ENCODE measurements at places on chromosomes 7 and 10.

- DNase-seq: no peak
These were observed 64.4 kb upstream of the ARID5B start for GRCh38 chr10:61836888-61837754.

- no peak for DNase-seq
These were observed 96.9 kb downstream of the XRCC2 start for GRCh38 chr7:152579070-152579469.

DNA sequence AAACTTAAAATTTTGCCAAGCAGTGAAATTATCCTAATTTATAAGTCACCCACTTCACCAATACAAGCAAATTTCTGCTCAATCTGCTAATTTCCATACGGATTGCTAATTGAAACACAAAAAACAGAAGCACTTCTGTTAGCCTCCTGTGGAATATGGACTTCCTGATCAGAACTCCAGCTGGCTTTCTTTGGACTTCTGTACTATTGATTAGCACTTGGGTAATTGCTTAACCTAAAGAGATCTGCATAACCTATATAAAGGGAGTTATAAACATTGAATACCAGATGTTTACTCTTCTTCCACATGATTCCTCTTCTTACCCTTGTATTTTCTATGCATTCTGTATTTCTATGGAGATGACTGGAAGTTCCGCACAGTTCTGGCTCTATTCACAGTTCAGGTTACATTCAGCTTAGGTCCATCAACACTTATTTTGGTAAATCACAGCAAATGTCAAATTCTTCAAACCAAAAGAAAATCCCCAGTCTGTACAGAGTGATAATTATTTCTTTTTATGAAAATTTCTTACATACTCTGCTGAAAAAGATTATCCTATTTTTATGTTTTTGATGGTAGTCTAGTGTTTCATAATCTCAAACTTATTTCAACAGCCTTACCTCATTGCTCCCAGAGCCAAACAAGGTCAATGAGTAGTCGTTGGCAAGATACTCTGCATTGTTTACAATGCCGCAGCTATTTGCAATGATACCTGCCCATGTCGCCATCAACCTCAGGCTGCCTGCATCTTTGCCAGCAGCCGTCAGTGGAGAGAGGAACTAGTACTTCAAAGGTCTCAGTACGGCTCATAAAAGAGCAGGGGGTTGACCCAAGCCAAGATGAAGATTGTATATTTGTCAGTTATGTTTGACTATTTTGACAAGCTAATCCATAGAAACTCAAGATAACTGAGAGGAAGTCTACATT, 225.6 kb downstream of the AHR start:
- no peak for DNase-seq

DNA sequence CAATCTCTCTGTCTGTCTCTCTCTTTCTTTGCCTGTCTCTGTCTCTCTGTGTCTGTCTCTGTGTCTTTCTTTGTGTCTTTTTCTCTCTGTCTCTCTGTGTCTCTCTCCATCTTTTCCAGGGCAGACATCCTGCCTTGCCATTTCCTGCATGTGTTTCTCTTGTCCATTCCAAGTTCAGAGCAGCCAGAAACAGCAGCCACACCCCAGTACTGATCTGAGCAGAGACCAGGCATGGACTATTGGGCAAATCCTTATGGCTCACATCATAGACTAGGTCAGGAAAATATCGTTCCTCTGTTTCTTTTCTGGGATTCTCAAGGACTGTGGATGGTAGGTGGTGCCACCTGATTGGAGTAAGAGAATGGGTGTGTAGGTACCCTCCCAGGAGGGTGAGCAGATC, 95.8 kb downstream of the RAMP3 start:
- DNase-seq: no peak

- no peak for DNase-seq
These were observed 301.6 kb downstream of the SNX13 start for GRCh38 chr7:17638727-17639126.

DNA sequence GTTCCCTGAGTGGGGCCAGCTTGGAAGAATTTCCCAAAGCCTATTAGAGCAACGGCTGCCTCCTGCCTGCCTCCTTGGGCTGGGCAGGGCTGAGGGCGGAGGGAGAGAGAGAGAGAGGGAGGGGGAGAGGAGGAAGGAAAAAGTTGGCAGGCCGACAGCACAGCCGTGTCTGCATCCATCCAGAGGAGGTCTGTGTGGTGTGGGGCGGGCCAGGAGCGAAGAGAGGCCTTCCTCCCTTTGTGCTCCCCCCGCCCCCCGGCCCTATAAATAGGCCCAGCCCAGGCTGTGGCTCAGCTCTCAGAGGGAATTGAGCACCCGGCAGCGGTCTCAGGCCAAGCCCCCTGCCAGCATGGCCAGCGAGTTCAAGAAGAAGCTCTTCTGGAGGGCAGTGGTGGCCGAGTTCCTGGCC, at the start of gene AQP1:
Gene AQP1, plus strand, starts transcription at position 293 of the 409 bp plus-strand sequence. Its CDS starts 57 bp downstream, at position 350.
- no peak for DNase-seq

DNA sequence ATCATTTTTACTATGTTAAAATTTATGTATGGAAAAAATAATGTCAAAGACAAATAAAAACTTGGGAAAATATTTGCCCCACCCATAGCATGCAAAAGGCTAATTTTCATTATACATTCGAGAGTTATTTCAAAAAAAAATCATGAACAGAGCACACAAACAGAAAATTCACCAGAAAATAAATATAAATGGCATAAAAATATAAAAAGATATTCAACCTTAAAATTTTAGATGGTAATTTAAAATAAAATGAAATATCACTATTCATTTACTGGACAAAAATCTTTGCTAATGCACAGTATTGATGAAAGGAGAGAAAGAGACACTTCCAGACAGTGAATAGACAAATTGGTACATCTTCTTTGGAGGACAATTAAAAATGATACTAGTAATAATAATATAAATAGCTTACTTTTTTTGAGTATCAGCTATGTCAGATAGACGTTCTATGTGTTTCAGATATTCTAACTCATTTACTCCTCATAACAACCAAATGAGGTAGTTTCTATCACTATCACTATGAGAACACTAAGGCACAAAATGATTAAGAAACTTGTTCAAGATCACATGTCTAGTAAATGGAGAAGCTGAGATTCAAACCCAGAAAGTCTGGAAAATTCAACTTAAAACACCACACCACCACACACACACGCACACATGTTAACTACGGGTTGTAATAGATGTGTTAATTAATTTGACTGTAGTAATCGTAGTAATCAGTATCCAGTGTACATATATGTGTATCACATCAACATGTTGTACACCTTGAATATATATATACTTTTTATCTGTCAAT, 63.0 kb downstream of the CCDC71L start:
- no peak for DNase-seq

- DNase-seq: no peak
These were observed 78.8 kb downstream of the INPP5A start for GRCh38 chr10:132616170-132616995.

DNA sequence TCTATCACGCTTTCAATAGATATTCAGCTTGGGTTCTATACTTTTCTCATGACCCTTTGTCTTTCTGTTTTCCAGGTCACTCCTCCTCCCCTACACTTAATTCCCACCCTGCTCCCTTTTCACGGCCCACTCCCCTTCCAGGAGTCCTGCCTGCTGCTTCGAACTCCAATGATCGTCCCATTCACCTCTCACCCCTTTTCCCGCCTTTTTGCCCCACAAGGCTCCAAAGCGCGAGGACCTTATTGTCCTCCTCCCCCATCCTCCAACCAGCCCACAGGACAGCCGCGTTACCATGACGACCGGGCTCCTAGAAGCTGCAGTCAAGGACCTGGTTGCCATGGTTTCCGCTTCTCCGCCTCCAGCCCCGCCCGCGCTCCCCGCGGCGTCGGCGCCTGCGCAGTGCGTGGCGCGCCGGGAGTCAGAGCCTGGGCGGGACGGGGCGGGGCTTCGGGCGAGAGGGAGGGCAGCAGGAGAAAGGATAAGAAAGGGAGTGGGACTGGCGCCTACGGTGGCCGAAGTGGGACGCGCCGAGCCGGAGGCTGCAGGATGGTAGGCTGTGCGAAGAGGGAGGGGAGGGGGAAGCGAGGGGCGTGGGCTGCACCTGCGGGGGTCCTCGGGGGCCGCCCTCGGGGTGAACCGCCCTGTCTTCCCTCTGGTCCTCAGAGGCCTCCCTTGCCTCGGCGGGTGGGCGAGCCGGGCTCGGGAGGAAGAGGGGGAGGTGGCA, at the start of gene AP1S1:
Gene AP1S1, plus strand, starts transcription at position 508 of the 724 bp plus-strand sequence. Its CDS starts 39 bp downstream, at position 547.
- DNase-seq: peak; percentile 93

GRCh38 chr7:70763961-70764691, 367.8 kb upstream of the GALNT17 start:
- DNase-seq: no peak

GRCh38 chr10:6956562-6956961, 376.5 kb upstream of the PRKCQ start:
- DNase-seq: no peak

DNA sequence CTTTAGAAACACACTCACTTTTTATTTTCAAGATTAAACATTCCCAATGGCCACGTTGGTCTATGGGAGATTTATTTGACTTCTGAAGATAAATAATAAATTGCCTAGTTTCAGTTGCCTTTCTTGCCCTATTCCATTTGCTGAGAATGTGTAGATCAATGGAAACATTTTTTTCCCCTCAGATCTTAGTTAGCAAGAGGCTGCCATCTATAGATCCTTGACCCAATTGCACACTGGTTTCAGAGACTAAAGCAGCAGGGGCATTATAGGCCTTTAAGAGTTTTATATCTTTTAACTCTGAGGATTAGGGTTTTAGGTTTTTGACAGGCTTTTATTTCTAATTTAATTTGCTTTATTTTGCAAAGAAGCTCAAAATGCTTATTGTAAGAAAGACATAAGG, 163.2 kb upstream of the GPR26 start:
- DNase-seq: no peak

DNA sequence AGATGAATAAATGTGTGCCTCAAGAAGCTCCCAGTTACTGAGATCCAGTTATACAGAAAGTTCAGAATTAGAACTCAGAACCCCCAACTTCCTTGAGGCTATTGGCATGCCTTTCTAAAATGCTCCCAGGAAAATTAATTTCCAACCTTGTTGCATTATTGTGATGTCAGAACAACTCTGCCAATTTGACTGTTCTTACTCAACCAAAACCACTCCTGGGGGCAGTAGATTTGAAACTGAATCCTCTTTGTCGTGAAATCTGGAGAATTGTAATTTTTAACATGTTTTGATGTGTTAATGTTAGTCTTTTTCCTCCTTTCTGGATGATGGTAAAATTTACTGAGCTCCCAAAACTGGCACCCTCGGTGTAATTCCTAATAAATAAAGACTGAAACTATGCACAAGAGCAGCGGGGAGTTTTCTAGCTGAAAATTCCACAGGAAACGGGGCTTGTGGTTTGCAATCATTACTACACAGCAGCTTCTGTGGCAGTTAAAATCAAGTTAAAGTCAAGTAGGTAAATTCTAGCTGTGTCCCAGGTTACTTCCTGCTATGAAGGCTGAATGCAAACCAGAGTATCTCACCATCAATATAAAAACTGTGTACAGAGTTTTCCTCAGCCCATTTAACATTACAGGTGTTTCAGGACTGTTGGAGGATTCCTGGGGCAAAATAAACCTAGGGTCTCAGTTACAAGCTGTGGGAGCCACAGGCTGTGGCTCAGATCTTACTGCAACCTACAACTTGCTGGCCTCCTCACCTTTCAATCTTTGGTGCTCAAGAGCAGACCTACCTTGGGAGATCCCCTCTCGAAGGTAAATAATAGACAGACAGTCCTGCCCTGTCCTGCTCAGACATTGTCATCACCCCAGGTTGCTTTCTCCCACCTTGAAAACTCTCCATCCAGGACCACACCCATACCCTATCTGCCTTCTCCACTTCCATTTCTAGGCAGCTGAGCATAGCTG, 156.3 kb upstream of the KMT2E start:
- no peak for DNase-seq

DNA sequence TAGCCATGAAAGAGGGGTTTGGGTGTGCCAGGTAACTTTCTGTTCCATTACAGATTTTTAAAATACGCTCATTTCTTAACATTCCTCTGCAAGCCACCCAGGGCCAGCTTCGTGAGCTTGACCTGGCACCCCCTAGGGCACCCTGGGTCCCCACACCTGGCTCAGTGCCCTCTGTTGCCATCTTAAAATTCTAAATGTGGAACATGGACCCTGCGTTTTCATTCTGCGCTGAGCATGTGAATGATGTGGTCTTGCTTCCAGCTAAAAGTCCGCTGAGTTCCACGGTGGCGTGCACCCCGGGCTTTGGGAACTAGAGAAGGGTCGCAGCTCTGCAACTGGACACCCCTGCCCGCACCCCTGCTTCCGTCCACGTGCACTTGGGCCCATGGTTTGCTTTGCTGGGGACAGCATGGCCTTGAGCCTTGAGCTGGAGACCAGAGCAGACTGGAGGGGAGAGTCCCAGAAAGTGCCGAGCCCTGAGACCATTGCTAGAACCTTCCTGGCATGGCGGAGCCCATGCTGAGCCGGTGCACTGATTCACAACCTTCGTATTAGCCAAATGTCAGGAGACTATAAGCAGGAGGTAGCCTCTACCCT, 91.1 kb downstream of the RGS10 start:
- no peak for DNase-seq

GRCh38 chr10:3500408-3500856, 284.6 kb downstream of the KLF6 start:
- no peak for DNase-seq

DNA sequence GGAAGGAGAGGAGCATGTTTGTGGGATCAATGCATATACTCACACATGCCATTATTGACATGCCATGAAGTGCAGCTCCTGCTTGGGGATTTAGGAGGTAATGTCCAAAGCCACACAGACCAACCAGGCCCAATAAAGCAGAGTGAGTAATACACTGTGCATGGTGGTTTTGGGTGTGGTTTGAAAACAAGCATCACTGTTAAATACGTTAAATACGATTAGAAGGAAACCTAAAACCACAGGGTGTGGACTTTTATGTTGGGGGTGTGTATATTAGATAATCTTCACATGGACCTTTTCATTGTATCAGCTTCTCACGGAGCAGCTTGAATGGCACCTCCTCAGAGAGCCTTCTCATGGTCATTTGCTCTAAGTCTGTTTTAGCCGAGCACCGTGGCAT, 10.4 kb upstream of the EIF3A start:
- no peak for DNase-seq

GRCh38 chr10:31467791-31468535, 148.9 kb downstream of the ZEB1 start:
- DNase-seq: no peak

DNA sequence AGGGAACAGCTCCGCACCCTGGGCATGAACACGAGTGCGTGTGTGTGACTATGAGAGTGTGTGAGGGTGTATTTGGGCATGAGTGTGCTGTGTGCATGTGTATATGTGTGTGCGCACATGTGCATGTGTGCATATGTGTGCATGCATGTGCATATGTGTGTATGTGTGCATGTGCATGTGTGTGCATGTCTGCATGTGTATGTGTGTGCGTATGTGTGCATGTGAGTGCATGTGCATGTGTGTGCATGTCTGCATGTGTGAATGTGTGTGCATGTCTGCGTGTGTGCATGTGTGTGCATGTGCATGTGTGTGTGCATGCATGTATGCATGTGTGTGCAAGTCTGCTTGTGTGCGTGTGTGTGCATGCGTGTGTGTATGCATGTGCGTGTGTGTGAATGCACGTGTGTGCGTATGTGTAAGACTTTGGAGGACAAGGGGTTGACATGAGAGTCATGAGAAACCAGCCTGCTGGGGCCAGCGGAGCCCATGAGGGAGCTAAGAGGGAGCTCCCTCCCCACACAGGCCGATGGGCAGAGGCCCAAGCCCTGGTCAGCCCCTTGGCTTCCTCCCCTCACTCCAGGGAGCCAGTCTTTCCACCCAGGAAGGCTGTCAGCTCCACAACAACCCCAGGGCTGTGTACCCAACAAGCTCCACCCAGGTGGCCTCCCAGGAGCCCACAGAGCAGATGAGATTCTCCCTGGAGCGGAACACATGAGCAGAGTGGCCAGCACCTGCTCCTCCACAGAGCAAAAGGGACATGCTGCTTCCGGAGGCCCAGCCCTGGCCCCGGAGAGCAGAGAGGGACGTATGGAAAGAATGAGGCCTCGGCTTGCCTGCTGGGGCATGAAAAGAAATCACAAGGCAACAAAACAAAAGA, 142.5 kb upstream of the PPP2R2D start:
- peak; percentile 61 for DNase-seq
